ENCODE measurements at places on chromosomes 2 and 18. TPM values are rescaled to one million over a fixed set of nuclear protein-coding genes. Genes with fewer than 3 reads are reported as not detected.
A peak's percentile ranks its signal among the peaks of the same experiment; 100 is the strongest.

DNA sequence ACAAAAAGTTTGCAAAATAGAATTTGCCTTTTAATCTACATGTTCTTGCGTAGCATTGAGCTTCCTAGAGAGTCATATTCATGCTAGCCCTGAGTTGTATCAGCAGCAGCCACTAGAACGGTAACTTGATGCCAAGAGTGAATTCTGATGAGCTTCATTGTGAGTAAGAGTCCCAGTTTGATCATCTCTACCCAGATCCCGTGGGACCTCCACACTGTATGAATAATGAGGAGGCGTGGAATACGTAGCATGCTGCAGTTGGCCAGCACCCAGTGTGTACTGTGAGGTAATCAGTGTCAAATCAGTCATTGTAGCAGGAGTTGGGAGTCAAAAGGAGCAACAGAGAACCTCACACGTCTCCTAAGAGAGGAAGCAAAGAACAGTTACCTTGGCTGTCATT lies 197.9 kb downstream of the NEDD4L start:
- H3K27ac ChIP-seq = no peak overlapping the region
- H3K27me3 ChIP-seq = no peaks in the 10 kb centered on the region
- peaks cover 22% of the 10 kb centered on the region for H3K4me1 ChIP-seq
- no peak for DNase-seq
- no peak overlapping the region for H3K4me3 ChIP-seq
- H3K36me3 ChIP-seq = no peaks in the 10 kb centered on the region

GRCh38 chr2:239904496-239904895 lies 120.6 kb downstream of the NDUFA10 start:
- no peaks in the 10 kb centered on the region for H3K4me1 ChIP-seq
- H3K27me3 ChIP-seq = no peaks in the 10 kb centered on the region
- no peaks in the 10 kb centered on the region for H3K36me3 ChIP-seq
- H3K27ac ChIP-seq = no peak overlapping the region
- H3K4me3 ChIP-seq = no peak overlapping the region

CNGA3 gene
- total RNA-seq = 4.3 TPM

DNA sequence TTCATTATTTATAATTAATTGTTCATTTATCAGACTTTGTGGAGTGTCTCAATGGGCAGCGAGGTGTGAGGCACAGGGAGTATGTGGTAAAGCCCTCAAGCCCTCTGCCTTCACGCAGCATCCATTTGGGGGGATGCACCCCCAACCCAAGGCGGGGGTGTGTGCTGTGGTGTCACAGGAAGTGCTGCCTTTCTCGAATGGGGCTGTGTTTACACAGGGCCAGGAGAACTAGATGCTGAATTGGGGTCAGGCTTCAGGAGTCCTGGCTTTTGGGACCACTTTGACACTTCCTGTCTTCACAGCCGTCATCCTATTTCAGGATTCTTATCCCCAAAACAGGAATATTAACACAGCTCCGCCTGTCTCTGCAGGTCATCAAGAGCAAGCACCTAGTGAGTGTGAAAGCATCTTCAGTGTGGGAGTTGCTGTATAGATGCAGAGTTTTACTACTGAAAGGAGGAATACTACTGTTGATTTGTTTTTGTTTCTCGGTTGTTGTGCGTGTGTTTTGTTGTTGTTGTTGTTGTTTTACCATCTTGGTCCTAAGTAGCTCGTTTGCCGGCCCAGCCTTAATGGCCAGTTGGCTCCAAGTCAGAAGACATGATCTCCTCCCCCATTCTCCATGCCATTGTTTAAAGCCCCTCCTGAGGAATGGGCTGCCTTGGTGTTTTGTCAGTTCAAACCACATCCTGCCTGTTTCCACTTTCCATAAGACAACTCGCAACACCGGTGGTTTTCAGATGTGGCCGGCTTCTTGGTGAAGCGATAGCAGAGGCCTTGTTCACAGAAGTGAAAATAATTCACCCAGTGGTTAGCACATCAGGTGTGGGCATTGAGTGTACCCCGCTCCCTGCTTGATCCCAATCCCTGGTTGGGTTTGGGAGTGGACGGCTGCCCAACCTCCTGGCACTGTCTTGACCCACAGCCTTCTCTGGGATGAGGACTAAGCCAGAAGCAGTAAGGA lies 221.3 kb downstream of the BCL2 start:
- DNase-seq = no peak
- peaks cover 27% of the 10 kb centered on the region for H3K4me1 ChIP-seq
- no peak overlapping the region for H3K27ac ChIP-seq
- H3K4me3 ChIP-seq = no peak overlapping the region

DNA sequence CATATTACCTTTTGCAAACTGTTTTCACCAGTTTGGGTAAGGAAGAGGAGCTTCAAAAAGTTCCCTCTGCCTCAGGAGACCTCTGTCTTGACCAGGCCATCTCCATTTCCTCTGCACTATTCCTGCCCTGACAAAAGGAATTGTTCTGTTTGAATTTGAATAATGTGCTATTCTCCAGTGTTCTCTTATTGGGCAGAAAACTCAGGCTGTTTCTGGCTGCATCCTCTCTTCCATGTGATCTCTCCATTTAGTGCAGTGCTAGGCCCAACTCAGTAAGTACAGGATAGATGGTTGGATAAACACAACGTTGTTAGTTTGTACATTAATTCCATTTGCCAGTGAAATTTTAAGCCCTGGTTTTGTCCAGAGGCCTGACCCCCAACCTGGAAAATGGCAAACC lies 102.2 kb upstream of the CELF4 start:
- H3K4me3 ChIP-seq = no peak overlapping the region
- H3K4me1 ChIP-seq = no peaks in the 10 kb centered on the region
- H3K36me3 ChIP-seq = no peaks in the 10 kb centered on the region
- no peak for DNase-seq

DNA sequence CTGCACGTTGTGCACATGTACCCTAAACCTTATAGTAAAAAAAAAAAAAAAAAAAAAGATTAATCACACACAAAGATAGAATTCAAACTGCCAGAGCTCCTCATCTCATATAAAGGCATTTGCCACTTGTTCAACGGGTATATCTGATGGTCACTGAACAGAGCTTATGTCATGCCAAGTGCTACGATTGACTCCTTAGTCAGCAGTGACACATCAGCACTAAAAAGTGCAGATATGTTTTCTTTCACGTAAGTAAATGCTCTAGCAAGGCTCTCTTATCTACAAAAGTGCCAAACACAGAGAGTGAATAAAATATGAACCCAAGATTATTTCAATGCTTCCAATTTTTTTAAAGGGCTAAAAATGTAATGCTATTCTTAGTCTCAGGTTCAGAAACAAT lies 1.1 kb downstream of the LMAN1 start:
- DNase-seq = no peak
- peak overlapping the region; percentile 83 for H3K4me3 ChIP-seq
- peak overlapping the region; percentile 83 for H3K27ac ChIP-seq
- H3K36me3 ChIP-seq = peaks cover 13% of the 10 kb centered on the region
- no peaks in the 10 kb centered on the region for H3K27me3 ChIP-seq

ACOXL gene
- not detected for total RNA-seq

DNA sequence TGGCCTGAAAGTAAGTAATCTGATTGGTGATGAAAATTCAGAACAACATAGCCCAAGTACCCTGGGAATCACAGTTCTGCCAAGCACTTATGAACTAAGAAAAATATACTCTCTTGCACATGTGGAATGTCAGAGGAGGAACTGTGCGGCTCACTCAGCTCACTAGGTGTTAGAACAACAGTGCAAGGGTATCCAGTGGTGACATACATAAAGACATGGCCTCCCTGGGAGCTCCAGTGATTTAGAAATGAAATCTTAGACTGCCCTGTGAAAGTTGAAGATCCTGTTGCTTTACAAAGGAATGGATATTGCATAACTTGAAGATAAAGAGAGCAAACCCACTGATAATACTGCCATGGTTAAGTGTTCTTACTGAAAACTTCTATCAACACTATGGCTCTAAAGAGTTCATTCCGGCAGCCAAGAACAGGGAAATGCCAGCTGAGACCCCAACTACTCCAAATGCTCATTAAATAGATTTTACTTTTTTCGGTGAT lies 246.2 kb downstream of the ARHGAP15 start:
- H3K27me3 ChIP-seq = no peaks in the 10 kb centered on the region
- no peak overlapping the region for H3K4me3 ChIP-seq
- no peak for DNase-seq
- no peak overlapping the region for H3K27ac ChIP-seq
- no peaks in the 10 kb centered on the region for H3K4me1 ChIP-seq

- H3K27me3 ChIP-seq = no peaks in the 10 kb centered on the region
- DNase-seq = no peak
- no peak overlapping the region for H3K4me3 ChIP-seq
- H3K27ac ChIP-seq = no peak overlapping the region
Measured at GRCh38 chr2:8514796-8515758, 166.8 kb upstream of the ID2 start.

GRCh38 chr2:135954020-135954601 lies 31.3 kb downstream of the DARS1 start:
- no peak overlapping the region for H3K4me3 ChIP-seq
- no peaks in the 10 kb centered on the region for H3K36me3 ChIP-seq
- no peaks in the 10 kb centered on the region for H3K27me3 ChIP-seq
- no peak for DNase-seq

GRCh38 chr2:75523313-75524275 lies 37.1 kb downstream of the EVA1A start:
- no peak overlapping the region for H3K27ac ChIP-seq
- no peak overlapping the region for H3K4me3 ChIP-seq
- no peaks in the 10 kb centered on the region for H3K36me3 ChIP-seq
- peaks cover 6% of the 10 kb centered on the region for H3K27me3 ChIP-seq

DNA sequence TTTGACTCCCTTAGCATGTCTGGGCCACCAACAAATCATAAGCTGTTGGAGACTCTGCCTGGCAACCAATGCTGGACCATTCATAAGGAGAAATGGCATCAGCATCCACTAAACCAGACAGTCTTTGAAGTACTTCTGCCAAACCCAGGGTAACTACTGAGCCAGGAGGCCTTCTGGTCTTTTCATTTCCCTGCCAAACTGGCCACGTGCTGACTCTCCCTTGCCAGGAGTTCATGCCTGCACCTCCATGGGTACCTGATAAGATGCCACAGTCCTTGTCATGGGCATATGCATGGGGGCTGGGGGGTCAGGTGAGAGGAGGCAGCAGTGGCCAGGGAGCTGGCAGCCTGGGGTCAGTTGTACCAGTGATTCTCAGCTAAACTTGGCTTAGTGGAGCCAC lies 34.2 kb upstream of the DAPL1 start:
- H3K27ac ChIP-seq = no peak overlapping the region
- DNase-seq = no peak
- no peak overlapping the region for H3K4me3 ChIP-seq
- no peaks in the 10 kb centered on the region for H3K27me3 ChIP-seq

DNA sequence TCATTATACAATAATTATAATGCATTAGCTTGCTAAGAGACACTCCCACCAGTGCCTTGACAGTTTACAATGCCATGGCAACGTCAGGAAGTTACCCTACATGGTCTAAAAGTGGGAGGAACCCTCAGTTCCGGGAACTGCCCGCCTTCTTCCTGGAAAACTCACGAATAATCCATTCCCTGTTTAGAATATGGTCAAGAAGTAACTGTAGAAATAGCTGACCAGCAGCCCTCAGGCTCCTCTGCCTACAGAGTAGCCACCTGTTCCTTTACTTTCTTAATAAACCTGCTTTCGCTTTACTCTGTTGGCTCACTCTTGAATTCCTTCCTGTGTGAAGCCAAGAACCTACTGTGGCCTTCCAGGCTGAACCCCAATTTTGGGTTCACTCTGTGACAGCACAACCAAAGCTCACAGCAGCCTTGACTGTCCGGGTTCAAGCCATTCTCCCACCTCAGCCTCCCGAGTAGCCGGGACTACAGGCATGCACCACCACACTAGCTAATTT lies 20.0 kb upstream of the PTPN2 start:
- H3K4me1 ChIP-seq = no peaks in the 10 kb centered on the region
- no peak overlapping the region for H3K4me3 ChIP-seq
- no peaks in the 10 kb centered on the region for H3K36me3 ChIP-seq
- no peak for DNase-seq
- H3K27ac ChIP-seq = no peak overlapping the region
- H3K27me3 ChIP-seq = no peaks in the 10 kb centered on the region

- H3K4me1 ChIP-seq = peaks cover 10% of the 10 kb centered on the region
- no peaks in the 10 kb centered on the region for H3K27me3 ChIP-seq
- DNase-seq = no peak
- no peaks in the 10 kb centered on the region for H3K36me3 ChIP-seq
- H3K4me3 ChIP-seq = no peak overlapping the region
Measured at GRCh38 chr2:101145406-101145805, 5.8 kb downstream of the TBC1D8 start.

DNA sequence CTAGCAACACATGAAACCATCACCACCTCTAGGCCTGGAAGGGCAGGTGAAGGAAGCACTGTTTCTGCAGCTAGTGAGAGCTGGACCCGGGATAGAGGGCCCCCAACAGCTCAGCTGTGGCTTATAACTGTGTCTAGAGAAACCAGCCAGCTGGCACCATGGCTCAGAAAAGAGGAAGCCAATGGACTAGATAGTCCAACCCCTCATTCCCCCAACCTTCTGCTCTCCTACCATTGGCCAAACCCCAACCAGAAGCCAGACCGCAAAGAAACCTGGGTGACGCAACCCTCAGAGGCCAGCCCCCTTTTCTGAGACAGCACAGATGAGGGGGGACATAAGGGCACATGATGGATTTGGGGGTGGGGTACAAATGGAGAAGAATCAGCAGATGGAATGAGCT lies 24.3 kb downstream of the SMYD1 start:
- no peak for DNase-seq
- no peaks in the 10 kb centered on the region for H3K36me3 ChIP-seq
- H3K27me3 ChIP-seq = no peaks in the 10 kb centered on the region

REG1B gene
- total RNA-seq = not detected

PREPL gene
- total RNA-seq = 52.6 TPM

- no peaks in the 10 kb centered on the region for H3K36me3 ChIP-seq
- H3K4me3 ChIP-seq = peak overlapping the region; percentile 9
- H3K4me1 ChIP-seq = no peaks in the 10 kb centered on the region
- H3K27me3 ChIP-seq = no peaks in the 10 kb centered on the region
- no peak overlapping the region for H3K27ac ChIP-seq
Measured at GRCh38 chr2:77519164-77519887, 2.9 kb downstream of the LRRTM4 start.

- H3K4me3 ChIP-seq = no peak overlapping the region
- no peaks in the 10 kb centered on the region for H3K36me3 ChIP-seq
- no peaks in the 10 kb centered on the region for H3K4me1 ChIP-seq
- DNase-seq = peak; percentile 82
- H3K27ac ChIP-seq = peak overlapping the region; percentile 78
Measured at GRCh38 chr2:42906557-42907411, 114.4 kb upstream of the HAAO start.

GRCh38 chr2:223614534-223614933 lies 12.4 kb upstream of the SCG2 start:
- peaks cover 15% of the 10 kb centered on the region for H3K4me1 ChIP-seq
- no peaks in the 10 kb centered on the region for H3K27me3 ChIP-seq
- DNase-seq = no peak
- no peak overlapping the region for H3K4me3 ChIP-seq

- H3K27me3 ChIP-seq = no peaks in the 10 kb centered on the region
- peak overlapping the region; percentile 81 for H3K27ac ChIP-seq
- H3K4me3 ChIP-seq = no peak overlapping the region
- peaks cover 90% of the 10 kb centered on the region for H3K4me1 ChIP-seq
- no peak for DNase-seq
Measured at GRCh38 chr2:62662554-62662953, 43.0 kb upstream of the EHBP1 start.

All from sigmoid colon (tissue), 7 donors.